ENCODE measurements at places on chromosomes 3 and 15.

DNA sequence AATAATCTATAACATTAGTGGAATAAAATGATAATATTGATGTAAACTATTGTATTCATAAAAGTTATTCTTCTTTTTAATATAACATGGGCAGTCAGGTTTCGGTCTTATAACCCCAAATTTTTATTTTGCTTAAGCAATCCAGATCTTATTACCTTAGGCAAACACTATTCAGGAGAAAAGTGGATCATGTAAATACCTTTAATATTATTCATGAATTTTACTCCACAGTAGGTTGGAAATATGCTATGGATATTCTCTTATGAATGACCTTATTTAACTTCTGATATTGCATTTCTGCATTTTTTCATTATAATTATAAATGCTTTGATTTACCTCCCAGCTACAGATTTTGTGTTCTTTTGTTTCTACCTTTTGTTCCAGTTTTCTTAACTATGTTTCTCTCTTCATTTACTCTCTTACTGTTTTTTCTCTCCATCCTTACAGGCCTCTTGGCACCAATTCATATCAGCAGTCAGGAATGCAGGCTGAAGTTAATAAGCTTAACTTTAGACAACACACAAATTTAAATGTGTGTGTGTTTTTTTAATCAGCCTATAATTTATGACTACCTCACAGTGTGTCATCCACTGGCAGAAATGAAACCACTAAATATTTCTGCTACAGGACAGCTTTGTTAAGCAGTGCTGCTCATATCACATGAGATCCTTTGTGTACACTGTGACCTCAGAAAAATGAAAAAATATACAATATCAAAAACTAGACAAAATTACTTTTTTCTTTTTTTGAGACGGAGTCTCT is 111.0 kb downstream of the NSUN3 start:
- no peak for DNase-seq

DNA sequence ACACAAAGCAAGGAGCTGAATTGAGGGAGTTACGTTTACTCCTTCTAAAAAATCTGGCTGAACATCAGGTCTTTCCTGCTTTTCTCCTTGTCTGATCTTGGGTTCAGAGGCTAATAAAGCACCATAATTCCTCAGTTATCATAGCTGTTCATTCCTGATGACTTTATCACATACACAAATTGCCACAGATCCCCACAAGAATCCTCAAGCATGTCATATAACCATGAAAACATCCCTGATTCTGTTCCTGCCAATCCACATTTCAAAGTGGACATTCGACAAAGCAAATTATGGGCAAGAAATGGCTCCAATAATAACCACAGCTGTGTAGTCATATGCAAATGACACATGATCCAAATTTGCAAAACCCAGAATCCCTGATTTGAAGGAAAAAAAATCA is 321.3 kb downstream of the MEX3B start:
- no peak for DNase-seq

DNA sequence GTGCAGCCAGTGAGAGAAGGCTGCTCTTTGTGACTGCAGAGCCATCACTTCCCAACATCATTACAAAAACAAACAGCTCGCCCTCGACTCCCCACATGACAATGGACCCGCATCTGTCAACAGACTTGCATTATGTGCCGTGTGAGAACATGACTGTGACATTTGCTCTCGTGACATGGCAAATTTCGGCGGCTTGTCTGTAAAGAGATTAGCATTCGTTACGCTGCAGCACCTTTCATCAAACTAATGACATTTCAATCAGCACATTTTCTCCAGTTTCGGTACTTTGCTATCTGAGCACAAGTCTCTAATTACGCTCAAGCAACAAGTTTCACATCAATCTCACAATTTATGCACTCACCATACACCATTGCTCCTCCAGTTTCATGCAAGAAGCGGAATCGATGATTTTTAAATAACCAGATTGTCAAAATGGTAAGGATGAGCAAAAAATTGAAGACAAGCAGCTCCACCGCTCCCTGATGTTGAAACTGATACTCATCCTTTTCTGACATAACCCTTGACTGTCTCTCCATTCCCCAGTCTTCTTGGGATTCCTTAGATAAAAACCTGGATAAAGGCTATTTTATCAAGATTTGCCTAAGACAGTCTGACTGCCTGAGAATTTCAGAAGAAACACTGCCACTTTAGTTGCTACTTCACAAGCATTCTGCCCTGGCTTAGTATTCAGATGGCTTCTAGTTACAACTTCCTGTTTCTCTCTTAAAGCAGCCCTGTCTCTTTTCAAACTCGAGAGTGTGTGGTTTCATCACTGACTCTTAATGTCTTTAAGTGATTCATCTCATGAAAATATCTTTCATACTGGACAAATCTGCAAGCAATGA is at the start of gene SLC9A9:
SLC9A9 (minus strand) TSS at position 682 of the 845 bp plus-strand sequence; CDS start at position 536, 146 bp downstream.
- DNase-seq, result peak; percentile 32

DNA sequence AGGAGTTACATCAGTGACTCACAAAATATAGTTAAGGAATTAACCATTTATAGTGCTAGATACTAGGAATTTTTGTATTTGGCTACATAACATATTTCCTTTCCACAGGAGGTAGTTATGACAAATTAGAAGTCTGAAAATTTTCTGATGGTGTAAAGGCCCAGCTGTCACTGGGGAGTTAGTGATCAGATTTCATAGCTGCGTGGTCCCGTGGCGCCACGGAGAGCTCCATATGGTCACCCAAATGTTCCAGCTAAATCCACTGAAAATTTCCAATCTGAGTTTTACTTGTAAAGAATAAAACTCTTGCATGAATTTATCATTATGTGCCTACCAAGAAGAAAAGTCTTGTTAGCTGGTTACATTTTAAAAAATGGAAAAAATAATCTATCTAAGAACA is 368.9 kb upstream of the PLSCR5 start:
- no peak for DNase-seq

- no peak for DNase-seq
Measured at GRCh38 chr15:101604124-101604874, 47.9 kb downstream of the TM2D3 start.

GRCh38 chr15:58690703-58691102 is 58.8 kb downstream of the ADAM10 start:
- no peak for DNase-seq

DNA sequence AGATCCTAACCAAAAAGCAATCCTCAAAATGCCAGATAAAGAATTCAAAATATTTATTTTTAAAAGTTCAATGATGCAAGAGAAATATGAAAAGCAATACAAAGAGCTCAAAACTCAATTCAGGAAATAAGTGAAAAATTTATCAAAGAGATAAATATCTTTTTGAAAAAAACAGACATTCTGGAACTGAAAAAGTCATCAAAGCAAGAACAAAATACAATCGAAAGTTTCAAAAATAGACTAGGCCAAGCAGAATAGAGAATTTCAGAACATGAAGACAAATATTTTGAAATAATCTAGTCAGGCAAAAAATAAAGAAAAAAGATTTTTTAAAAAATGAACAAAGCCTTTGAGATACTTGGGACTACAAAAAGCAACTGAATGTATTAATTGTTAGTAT is 83.4 kb upstream of the STT3B start:
- no peak for DNase-seq

- peak; percentile 62 for DNase-seq
Measured at GRCh38 chr15:89673165-89673512, 6.0 kb downstream of the PLIN1 start.

GRCh38 chr3:39108200-39108710 is 775 bp downstream of the TTC21A start:
- no peak for DNase-seq

GRCh38 chr3:72624656-72625055 is 223.6 kb downstream of the SHQ1 start:
- no peak for DNase-seq

- no peak for DNase-seq
Measured at GRCh38 chr3:46709157-46709654, 8.0 kb downstream of the TMIE start.

GRCh38 chr3:25035526-25035925 is 392.5 kb upstream of the RARB start:
- DNase-seq, result no peak

GRCh38 chr15:79198461-79198860 is 84.1 kb upstream of the ANKRD34C start:
- DNase-seq, result no peak

DNA sequence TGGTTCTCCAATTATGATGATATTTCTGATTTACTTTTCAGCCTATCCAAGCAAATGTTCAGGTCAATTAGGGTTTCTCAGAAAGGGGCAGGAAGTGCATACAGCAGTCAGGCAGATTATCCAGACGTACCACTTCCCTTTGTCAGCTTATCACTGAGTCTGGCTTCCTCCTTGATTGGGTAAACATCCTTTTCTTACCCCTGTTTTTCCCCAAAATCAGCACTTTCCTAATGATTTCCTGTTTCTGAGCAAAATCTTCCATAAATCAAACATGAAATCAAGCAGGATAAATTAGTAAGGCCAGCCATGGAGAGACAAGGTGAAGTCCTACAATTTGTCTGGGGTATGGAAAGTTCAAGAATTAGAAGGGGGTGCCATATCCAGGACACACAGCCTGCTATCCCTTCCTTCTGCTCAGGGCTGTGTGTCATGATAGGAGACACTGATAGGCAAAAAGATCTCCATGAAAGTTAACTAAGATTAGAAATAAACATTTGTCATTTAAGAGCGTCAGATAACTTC is 29.0 kb downstream of the ADIPOQ start:
- DNase-seq, result peak; percentile 79

DNA sequence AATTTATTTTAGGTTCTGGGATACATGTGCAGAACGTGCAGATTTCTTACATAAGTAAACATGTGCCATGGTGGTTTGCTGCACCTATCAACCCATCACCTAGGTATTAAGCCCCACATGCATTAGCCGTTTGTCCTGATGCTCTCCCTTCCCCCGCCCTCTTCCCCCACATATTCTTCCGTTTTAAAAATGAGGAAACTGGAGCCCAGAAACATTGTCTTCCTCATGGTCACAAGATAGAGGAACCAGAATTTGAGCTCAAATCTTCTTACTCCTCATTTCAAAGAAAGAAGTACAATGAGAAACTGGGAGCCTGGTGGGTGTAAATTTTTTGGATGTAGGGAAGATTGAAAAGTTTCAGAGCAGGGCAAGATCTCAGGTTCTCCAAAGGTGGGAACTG is 56.1 kb upstream of the USP3 start:
- DNase-seq, result no peak

GRCh38 chr15:43237842-43238470 is 17.1 kb upstream of the EPB42 start:
- DNase-seq, result no peak

DNA sequence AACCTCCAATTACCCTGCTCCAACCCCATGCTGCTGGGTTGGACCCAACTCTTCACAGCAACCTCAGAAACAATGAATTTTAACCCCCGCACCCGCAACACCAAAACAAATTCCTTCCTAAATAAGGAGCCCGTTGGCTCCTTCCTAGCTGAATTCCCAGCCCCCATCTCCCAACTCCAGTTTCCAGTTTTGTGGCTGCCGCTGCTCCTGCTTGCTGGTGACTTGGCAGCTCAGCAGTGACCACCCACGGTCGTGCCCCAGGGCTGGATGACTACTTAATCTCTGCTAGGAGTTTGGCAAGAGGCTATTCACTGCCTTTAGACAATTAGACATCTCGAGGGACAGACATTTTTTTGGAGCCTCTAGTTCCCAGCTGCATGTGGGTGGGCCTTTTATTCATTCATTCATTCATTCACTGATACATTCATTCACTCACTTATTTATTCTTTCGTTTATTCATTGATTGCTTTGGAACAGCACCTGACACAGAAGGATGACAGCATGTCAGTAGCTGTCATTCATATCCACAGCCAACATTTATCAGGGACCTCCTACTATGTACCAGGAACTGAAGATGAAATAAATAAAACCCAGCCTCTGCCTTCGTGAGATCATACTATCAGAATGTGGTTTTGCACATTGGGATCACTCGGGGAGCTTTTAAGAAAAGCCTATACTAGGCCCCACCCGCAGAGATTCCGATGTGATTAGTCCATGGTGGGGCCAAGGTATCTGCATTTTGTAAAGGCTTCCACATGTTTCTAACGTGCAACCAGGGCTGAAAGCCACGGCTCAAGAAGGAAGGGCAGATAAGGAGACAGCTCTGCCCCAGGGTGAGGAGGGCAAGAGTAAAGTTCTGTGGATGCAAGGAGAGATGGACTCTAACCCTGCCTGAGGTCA is 256.5 kb downstream of the SHQ1 start:
- no peak for DNase-seq

- peak; percentile 31 for DNase-seq
Measured at GRCh38 chr3:143167969-143168854, 48.6 kb downstream of the CHST2 start.

DNA sequence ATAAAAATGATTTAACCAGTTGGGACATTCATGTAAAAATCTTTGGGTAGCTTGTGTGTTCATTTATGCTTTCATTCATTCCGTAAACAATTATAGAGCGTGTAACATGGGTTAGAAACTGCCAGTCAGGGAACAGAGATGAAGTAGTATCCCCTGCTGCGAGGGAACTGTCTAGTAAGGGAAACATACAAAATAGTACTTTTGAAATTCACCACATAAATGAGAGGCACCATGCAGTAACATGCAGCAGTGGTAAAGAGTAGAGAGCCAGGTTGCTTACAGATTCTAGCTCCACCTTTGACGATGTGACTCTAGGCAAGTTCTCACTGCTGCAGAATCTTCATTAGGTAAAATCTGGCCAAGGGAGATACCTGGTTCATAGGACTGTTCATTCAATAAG is 938 bp downstream of the DZIP3 start:
- peak; percentile 12 for DNase-seq

DNA sequence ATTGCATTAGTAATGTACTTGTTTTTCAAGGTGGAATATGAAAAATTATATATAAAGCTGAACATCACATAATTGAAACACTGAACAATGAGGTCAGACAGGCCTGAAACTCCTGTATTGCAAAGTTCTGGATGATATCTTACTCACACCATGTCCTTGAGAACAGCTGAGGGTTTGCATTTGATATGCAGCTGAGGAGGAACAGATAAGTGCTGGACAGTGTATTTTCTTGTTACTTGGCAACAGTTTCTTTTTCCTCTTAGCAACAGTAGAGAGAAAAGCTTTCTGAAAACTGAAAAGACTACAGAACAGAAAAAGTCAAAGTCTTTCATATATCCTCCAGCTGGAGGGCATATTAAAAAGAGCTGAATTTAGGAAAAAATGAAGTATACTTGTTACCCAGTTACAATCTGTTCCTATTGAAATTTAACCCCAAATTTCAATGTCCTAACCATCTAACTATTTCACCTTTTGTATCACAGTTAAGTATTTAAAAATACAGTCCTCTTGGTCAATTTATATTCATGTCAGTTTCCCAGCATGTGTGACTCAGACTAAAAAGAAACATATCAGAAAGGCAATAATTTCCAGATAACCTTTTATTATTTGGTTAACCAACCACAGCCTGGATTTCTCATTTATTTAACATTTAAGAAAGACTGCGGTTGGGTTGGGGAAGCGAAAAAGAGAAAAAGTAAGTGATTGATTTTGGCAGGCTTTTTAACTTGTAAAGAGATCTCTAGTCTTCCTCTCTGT is 733.0 kb upstream of the DPPA4 start:
- no peak for DNase-seq

GRCh38 chr3:169754711-169755110 is 10.1 kb downstream of the TERC start:
- DNase-seq, result no peak

GRCh38 chr3:130606336-130606735 is 89.4 kb downstream of the COL6A6 start:
- no peak for DNase-seq

- DNase-seq, result no peak
Measured at GRCh38 chr3:27594096-27594690, 110.0 kb upstream of the SLC4A7 start.

GRCh38 chr3:86982883-86983282 is 8.1 kb downstream of the VGLL3 start:
- no peak for DNase-seq

All from dermis blood vessel endothelial cell (primary cell).